ENCODE measurements at places on chromosomes 7 and 10. TPM values are rescaled to one million over a fixed set of nuclear protein-coding genes. Genes with fewer than 3 reads are reported as not detected.

UNCX gene
- not detected for total RNA-seq

GPC2 gene
- 5.6 TPM for total RNA-seq

GPRIN2 gene
- 14.8 TPM for total RNA-seq

SEMA3C gene
- total RNA-seq = 44.1 TPM

IL2RA gene
- total RNA-seq = 1.4 TPM

SPDYE8 gene
- not detected for total RNA-seq

RSPH10B gene
- 0.92 TPM for total RNA-seq

TEX36 gene
- total RNA-seq = not detected

ZNF467 gene
- total RNA-seq = 31.1 TPM

CYP2C19 gene
- 188 TPM for total RNA-seq

SEMA4G gene
- 55.1 TPM for total RNA-seq

WDR37 gene
- total RNA-seq = 15.5 TPM

PON1 gene
- total RNA-seq = 8.9 TPM

CALN1 gene
- total RNA-seq = 4.4 TPM

TMEM229A gene
- 0.66 TPM for total RNA-seq

MDFIC gene
- total RNA-seq = 13.7 TPM

APBB1IP gene
- 40.1 TPM for total RNA-seq

HIPK2 gene
- 49.0 TPM for total RNA-seq

ZNF804B gene
- total RNA-seq = not detected

CALU gene
- 75.8 TPM for total RNA-seq

CTAGE6 gene
- total RNA-seq = 0.60 TPM

POLR2J2 gene
- total RNA-seq = 12.6 TPM

PILRA gene
- total RNA-seq = 8.0 TPM

PAX4 gene
- total RNA-seq = not detected

SCIN gene
- total RNA-seq = 10.6 TPM

RHOBTB1 gene
- total RNA-seq = 16.8 TPM

Data from mucosa of gallbladder (tissue), 1 donor.